WTC11 (cell line): ENCODE measurements at places on chromosomes 2 and 18. TPM values are rescaled to one million over a fixed set of nuclear protein-coding genes. Genes with fewer than 3 reads are reported as not detected.
A peak's percentile ranks its signal among the peaks of the same experiment; 100 is the strongest.

The ACVR1C gene
- 1.1 to 1.6 TPM (median 1.2 TPM) in 3 replicates for total RNA-seq

The C1GALT1C1L gene
- 0.16 to 0.46 TPM (median 0.44 TPM) in 3 replicates for total RNA-seq

The FOXI3 gene
- 13.4 to 14.0 TPM (median 13.5 TPM) in 3 replicates for total RNA-seq

The TUBA3E gene
- 0.18 TPM in 1 of 3 replicates, not detected in the others for total RNA-seq

The KRTCAP3 gene
- total RNA-seq: 41.9 to 50.0 TPM (median 49.2 TPM) in 3 replicates

The GALR1 gene
- 0.07 to 0.11 TPM (median 0.07 TPM) in 3 replicates for total RNA-seq

The SCN2A gene
- 0.39 to 0.53 TPM (median 0.44 TPM) in 3 replicates for total RNA-seq

DNA sequence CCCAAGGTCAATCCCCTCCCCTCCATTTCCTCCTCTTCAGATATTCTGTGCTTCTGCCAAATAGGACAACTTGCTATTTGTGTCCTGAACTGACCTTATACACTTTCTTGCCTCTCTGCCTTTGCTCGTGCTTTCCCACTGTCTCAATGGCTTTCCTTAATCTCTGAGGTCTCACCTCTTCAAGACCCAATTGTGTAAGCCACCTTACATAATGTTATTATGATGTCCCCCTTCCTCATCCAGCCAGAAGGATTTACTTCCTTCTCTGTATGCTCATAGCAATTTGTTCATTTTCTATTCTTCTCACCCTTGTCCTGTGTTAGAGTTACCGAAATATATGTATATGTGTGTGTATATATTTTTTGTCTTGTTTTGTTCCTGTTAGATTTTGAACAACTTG lies 26.9 kb upstream of the DARS1 start:
- DNase-seq: no peak

DNA sequence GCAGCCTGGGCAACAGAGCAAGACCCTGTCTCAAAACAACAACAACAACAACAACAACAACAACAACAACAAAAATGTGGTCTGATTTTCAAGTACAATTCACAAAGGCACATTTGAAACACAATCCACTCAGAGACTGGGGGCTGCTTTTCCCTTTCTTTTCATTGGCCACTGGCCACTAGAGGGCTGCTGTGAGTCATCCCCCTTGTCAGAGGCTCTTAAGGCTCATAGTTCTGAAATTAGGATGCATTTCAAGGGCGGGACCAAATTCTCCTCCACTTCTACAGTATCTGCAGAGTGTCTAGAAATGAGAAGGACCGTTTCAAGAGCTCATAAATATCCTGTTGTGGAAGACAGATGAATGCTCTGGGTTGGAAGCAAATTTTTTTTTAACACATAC lies 285.4 kb downstream of the NRXN1 start:
- DNase-seq: peak; percentile 65

GRCh38 chr18:77486985-77487384 lies 237.3 kb downstream of the GALR1 start:
- DNase-seq: no peak

DNA sequence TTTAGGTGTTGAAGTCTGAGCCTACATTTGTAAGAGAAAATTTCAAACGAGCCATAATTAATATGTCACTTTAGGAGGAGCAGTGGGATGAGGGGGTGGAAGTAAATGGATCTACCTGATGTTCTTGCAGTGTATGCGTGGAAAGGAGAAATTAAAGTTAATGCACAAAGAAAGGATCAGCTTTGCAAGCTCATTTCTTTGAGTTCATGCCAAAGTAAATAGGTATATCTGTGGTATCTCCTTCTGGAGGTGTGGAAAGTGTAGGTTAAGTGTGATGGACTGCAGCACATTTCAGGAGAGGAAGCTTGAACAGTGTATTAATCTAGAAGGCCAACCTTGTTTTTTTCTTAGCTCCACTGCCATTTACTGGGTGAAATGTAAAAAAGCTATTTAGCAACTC lies 307.5 kb upstream of the ZEB2 start:
- DNase-seq: no peak

- DNase-seq: no peak
Measured at GRCh38 chr2:429575-430254, 141.8 kb upstream of the ALKAL2 start.

DNA sequence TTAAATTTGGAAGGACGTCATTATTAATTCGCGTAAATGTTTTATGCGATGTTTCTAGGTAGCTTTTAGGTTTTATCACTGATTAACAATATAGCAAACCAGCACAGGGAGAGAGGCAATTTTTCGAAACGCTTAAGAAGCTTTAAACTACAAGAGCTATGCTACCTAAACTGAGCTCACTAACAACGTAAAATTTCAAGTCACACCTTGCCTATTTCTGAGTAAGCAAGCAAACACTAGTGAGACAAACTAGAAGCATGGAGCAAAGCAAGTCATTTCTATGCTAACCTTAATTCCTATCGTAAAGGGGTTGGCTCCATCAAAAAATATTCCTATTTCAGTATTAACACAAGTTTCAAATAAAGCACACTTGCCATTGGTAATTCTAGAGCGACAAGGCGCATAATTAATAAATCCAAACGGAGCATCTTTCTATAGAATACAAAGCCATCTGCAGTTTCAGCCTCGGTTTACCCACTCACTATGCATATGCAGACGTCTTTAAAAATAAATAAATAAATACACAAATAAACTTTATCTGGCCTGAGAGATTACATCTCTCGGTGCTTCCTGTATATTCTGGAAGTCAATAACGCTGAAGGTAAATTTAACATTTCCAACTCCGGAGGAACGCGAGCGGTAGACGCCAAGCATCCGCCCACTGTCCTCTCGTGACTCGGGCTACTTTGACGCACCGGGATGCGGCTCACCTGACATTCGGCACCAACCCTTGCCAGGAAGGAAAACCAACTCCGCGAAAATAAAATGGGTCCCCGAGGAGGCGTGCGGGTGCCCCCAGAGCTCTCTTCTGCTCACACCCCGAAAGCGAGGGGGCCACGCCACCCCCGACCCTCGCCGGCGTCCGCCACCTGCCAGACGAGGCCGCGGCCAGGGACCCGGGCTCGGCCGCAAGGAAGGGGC lies 947 bp downstream of the ITSN2 start:
- DNase-seq: no peak

DNA sequence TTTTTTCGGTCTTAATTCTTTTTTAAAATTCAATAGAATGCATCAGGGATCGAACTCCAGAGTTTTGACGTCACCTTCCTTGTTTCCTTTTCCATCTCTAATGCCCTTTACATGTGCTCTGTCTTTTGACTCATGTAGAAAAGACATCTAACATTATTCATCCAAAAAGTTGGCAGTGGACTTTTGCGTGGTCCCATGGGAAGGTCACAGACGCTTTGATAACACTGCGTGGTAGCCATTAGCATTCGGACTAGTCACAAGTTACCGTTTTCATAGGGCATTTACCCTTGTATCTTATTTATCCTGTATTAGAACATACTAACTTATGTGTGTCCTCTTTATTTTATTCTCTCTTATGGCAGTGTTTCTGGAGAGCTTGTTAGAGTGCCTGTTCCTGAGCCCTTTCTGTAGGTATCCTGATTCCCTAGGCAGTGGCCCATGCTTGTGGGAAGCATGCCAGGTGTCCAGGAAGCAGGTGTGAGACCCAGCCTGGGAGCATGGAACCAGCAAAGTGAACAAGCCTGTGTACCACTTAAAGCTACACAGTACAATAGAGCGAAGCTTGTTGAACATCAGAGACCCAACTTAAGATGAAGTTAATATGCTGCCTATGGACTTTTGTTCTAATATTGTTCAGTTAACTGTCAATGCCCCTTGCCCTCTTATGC lies 73.6 kb upstream of the RBM44 start:
- DNase-seq: no peak

DNA sequence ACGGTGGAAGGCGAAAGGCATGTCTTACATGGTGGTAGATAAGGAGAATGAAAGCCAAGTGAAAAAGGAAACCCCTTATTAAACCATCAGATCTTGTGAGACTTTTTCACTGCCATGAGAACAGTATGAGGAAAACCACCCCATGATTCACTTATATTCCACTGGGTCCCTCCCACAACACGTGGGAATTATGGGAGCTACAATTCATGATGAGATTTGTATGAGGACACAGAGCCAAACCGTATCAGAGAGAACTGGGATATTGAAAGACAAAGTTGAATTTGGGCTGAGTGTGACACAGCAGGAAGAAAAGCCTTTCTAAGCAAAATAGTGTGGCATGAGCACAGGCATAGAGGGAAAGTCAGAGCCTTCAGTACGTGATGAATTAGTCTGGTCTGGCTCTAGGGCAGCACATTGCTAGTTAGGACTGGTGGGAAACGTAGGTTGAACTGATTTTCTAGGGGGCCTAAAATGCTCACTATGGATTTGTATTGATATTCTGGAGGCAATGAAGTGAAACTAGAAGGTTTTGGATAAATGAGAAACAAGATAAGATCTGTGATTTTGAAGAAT lies 84.8 kb upstream of the RND3 start:
- no peak for DNase-seq

- DNase-seq: no peak
Measured at GRCh38 chr2:102273619-102274211, 37.6 kb upstream of the IL1RL1 start.

- DNase-seq: no peak
Measured at GRCh38 chr2:157808421-157808820, 67.7 kb downstream of the ACVR1 start.

DNA sequence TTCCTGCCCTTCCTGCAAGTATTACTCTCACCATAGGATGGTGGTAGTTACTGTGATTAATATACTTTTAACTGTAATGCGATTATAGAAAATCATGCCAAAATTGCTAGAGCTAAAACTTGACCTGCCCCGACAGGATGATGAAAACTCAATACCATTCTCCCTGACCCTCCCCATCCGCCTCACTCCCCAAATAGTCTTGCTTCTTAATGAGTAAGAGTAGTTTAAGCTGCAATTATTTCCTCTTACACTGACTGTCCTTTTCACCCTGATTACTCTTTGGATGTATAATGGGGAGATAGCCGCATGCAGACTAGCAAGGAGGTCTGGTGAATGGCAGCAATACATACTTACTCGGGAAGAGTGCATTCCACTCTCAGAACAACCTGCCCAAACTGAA lies 269.6 kb upstream of the SIX3 start:
- DNase-seq: no peak

DNA sequence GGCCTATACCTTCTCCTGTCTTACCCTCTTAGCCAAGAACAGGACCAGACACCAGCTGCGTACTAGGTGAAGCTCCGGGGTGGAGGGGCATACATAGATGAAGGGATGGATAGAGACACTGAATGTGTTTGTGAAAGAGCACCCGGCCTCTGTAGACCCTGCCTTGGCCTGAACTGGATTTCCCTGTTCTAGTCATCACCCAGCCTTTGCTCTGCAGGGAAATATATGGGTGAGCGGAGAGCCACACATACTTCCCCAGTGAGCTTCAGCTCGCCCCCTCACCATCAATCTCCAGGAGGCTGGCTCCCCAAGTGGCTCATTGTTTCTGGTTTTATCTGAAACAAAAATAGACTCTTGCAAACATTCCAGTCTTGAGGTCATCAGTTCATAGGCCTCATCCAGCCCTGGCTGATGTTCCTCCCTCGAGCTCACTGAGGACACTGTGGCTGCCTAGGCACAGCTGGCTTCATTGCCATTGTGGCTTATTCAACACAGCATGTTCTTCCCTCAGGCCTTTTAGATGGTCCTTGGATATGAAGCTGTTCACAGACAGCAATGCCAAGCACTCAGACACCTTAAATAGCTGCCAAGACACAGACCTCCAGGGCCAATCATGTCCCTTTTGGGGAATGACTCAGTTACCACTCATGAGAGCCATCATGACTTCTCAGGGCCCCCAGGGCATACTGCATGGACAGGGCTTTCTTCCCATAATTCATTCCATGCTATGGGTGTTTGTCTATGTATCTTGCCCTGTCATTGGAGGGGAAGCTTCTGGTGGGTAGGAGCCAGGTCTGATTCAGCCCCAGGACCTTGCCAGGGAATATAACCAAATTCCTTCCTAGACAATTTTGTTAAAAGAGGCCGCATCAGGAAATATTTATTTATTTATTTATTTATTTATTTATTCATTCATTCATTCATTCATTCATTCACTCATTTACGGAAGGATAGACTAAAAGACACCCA lies 82.4 kb downstream of the TTC32 start:
- DNase-seq: no peak
